ENCODE measurements at places on chromosomes 6 and 20.

- DNase-seq, result no peak
Measured at GRCh38 chr20:23248461-23248882, 102.1 kb upstream of the NXT1 start.

GRCh38 chr6:7544597-7544996, 3.1 kb downstream of the DSP start:
- no peak for DNase-seq

DNA sequence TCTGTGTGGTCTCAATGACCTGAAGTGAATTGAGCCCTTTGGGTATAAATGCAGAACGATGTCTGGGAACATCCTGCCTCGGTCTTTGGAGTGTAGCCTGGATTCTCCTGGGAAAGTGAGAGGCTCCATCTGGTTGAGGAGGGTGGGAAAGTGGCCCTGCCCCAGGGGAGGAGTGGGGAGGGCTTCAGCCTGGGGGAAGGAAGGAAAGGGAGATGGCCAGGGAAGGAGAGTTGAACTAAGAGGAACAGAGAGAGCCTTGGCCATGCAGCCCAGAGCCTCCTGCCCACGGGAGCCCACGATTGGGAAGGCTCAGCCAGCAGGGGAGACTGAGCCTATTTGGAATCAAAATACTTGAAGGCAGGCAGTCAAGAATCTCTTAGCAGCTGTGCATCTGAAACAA, 2.3 kb upstream of the EPB41L1 start:
- no peak for DNase-seq

DNA sequence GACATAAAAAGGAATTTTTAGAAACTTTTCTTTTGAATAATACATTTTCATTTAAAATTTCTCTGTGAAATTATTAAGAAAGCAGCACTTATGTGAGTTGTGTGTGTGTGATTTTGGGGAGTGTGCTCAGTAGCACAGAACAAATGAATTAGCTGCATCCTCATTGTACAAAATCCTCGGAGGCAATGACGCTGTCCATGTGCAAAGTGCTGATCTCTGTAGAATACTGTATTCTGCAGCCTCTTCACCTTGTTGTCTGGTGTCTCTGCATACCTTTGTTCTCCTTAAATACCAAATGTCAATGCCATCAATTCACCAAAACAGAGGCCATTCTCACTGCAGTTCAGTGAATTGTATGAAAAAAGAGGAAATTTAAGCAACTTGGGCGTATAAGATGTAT, 838.4 kb downstream of the QKI start:
- peak; percentile 5 for DNase-seq

- no peak for DNase-seq
Measured at GRCh38 chr6:50093116-50093937, 43.6 kb upstream of the DEFB112 start.

- no peak for DNase-seq
Measured at GRCh38 chr20:49981218-49982071, 1.3 kb upstream of the SNAI1 start.

GRCh38 chr6:109322825-109323224, 59.4 kb downstream of the CD164 start:
- DNase-seq, result no peak

GRCh38 chr6:154463573-154464419, 46.7 kb downstream of the CNKSR3 start:
- DNase-seq, result no peak
